ENCODE measurements at places on chromosomes 16 and 17.
A peak's percentile ranks its signal among the peaks of the same experiment; 100 is the strongest.

GRCh38 chr16:30458561-30459394, 13.1 kb upstream of the SEPHS2 start:
- DNase-seq: no peak

DNA sequence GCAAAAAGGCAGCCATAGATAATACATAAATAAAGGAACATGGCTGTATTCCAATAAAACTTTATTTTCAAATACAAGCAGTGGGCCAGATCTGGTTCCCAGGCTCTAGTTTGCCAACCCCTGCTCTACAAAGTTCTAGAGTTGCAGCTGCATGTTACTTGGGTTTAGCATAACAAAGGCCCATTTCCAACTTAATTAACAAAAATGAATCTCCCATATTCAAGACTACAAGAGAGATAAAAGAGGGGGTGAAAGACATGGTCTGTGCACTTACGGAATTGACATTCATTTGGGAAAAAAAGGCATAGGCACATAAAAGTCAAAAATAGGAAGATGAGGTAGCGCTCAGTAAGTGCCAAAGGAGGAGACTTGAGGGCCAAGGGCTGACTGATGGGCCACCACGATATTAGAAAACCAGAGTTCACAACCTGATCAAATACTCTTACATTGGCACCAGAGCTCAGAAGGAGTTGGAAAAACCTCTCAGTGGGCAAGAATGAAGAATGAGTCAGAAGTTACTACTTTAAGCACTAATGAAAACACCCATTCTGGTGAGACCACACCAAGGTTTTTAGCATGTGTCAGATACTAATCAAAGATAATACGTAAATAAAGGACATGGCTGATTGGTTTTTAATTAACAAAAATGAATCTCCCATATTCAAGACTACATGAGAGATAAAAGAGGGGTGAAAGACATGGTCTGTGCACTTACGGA, 164.0 kb downstream of the VPS53 start:
- no peak for DNase-seq

DNA sequence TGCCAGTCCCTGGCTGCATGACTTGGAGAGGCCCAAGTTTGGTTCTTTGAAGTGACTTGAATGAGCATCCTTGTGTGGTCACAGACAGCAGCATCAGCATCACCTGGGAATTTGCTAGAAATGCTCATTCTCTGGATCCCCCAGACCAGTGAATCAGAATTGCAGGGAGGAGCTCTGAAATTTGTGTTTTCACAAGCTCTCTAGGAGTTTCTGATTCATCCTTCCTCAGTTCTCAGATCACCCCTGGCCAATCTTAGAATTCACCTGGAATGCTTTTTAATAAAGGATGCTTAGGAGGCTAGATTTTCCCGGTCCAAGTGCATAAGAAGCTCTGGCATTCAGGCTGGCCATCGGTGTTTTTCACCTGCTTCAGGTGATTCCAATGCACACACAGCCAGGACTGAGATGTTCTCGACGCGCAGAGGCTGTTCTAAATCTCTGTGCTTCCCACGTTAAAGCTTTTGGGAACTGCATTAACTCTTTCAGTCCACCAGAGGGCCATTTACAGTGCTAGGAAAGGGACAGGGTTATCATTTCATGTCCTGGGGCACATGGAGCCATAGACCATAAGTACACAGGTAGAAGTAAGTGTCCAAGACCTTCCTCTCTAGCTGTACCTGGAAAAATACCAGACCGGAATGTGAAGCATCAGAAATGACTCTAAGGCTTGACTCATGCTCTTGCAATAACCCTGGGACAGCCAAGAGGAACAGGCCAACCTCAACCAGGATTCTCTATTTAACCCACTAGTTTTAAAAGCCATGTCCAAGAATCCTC, 85.7 kb upstream of the XYLT1 start:
- no peak for DNase-seq

GRCh38 chr17:39920218-39921210, 2.1 kb upstream of the GSDMB start:
- DNase-seq: no peak

- no peak for DNase-seq
These were observed 190.4 kb downstream of the ABCC12 start for GRCh38 chr16:47965439-47965838.

GRCh38 chr16:75341564-75342307, 90.3 kb upstream of the BCAR1 start:
- DNase-seq: no peak

- DNase-seq: no peak
These were observed 2.2 kb upstream of the ATXN1L start for GRCh38 chr16:71843572-71843971.

GRCh38 chr17:68460715-68461114, 3.4 kb upstream of the WIPI1 start:
- no peak for DNase-seq

GRCh38 chr16:17921357-17921978, 415.1 kb downstream of the NPIPA8 start:
- no peak for DNase-seq

GRCh38 chr17:2151358-2152033, 96.6 kb downstream of the HIC1 start:
- no peak for DNase-seq

DNA sequence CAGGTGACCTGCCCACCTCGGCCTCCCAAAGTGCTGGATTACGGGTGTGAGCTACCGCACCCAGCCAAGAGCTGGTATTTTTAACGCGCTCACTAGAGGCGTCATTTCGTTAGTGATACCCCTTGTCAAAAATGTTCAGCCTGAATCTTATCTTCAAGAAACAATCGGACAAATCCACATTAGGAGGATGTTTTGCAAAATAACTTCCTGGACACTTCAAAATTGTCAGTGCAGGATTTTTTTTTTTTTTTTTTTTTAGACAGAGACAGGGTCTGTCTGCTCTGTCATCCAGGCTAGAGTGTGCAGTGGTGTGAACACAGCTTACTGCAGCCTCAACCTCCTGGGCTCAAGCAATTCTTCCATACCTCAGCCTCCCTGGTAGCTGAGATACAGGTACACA, 63.0 kb downstream of the RMI2 start:
- no peak for DNase-seq

- peak; percentile 36 for DNase-seq
These were observed 45.9 kb upstream of the DOC2B start for GRCh38 chr17:227078-227945.

DNA sequence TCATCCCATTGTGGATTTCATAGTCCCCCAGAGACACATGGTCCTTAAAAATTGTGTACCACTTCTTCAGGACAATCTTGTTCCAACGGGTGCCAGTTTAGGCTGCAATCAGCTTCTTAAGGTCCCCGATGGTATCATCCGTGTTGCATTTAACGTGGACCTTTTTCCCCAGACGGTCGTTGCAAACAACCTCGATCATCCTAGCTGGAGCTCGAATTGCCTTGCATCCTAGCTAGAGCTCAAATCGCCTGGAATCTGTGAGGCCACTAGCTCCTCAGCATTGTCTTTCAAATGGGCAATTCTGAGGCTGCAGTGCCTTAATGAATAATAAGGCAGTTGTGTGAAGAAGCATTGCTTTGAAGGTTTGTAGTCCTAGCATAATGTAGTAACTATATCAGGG, 37.7 kb upstream of the RHBDL3 start:
- no peak for DNase-seq

DNA sequence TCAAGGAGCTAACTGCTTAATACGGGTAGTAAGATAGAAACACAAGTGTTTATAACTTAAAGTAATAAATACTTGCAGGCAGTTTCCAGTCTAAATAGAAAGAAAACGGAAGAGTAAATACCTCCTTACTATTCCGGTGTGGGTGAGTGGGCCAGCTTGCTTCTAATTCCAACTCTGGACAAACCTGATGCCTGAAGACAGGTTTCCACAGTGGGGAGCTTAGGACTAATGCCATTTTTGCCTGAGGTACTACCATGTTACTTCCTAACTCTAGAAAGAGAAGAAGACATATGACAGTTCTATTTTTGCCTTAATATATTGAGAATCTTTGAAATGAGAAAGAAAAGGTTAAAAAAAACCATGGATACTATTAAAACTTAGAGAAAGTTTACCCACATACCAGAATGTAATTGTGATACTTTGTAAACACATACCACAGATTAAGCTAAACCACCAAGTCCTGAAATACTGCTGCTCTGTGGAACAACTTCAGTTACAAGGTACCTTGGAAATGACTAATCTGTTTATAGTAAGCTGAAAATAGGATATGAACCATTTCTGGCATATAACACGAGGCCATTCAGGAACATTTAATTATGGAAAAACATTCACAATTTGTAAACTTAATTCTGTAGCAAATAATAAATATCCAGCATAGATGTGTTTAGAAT, 70.2 kb downstream of the ZZEF1 start:
- DNase-seq: no peak

DNA sequence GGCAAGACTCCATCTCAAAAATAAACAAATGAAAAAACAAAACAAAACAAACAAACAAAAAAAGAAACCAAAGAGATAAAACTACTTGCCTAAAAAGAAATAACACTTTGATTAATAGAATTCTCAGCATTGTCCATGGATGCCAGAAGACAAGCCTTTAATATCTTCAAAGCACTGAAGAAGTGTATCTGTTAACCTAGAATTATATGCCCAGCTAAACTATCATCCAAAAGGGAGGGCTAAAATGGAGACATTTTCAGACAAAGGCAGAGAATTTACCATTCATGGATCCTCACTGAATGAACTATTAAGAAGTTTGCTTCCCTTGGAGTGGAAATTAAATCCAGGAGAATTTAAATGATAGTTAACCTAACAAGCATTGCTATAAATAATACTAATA, 130.1 kb upstream of the SEC14L1 start:
- no peak for DNase-seq

DNA sequence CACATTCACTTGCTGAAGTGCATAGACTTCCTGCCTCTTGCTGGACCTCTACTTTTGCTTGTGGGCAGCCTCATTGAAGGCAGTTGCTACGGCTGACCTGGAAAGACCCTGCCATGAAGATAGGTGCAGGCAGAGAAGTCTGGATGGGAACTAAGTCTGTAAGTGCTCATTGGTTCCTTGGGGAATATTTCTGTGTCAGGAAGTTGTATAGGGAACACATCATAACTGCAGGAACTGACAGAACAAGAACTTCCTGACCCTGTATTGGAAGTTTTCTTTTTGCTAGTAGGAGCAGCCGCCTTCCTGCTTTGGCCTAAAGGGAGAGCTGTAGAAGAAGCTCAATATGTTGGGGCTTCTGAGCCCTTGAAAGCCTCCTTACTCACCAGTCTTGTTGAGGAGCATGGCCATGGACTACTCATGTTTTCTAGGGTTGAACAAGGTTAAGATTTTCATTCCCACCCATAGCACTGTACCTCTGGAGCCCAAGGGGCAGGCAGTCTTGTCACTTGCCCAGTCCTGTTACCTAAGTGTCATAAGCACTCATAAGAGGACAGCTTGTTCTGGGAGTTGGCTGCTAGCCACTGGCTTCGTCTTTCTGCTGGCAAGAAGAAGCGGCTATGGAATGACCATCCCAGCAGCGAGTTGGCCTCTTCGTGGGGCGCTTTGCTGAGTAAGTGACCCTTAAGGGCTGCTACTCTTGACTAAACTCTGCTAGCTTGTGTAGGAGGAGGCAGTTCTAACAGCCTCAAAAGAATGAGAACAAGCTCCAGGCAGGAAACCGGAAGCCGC, 7.2 kb downstream of the UBFD1 start:
- DNase-seq: no peak

DNA sequence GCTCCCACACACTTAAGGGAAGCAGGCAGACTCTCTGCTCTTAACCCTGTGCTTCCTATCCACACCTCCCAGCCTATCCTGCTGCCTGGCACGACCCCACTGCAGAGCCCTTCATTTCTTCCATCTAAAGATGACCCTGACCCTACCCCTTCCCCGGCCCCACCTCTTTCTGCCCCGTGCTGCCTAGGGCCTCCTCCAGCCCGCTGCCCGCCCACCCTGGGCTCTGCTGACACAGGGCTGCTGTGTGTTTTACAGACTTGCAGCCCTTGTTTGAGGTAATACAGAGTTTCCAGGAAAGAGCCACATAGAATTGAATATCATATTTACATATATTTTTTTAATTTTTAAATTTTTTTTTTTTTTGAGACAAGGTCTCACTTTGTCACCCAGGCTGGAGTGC, 42.0 kb downstream of the MEOX1 start:
- DNase-seq: no peak

- no peak for DNase-seq
These were observed 791 bp upstream of the C17orf75 start for GRCh38 chr17:32342603-32343325.

DNA sequence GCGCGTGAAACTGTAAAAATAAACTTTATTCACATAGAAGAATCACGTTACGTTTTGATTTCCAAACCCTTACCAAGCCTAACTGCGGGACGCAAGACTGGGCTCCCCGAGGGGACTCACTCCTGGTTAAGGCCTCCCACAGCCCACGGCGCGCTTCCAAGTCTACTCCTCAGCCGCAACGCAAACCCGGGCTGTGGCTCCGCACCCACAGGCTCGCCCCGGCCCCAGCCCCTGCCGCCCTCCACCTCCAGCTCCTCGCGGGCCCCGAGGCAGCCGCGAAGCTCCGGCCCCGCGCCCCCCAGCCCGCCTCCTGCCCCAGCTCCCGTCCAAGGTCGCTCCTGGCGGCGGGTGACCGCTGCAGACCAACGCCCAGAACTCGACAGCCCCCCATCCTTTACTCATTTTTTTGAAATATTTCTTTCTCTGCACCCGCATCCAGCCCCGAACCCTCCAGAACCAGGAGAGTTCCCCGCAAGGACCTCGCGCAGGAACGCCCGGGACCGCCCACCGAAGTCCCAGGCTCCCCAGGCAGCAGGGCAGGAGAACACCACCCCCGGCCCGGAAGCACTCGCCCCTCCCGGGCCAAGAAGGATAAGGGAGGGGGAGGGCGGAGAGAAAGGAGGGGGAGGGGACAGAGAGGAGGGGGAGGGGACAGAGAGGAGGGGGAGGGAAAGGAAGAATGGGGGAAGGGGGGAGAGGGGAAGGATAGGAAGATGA, 912 bp downstream of the USP22 start:
- peak; percentile 90 for DNase-seq

- DNase-seq: peak; percentile 53
These were observed 79.5 kb upstream of the DHX40 start for GRCh38 chr17:59485946-59486345.

- DNase-seq: no peak
These were observed 239.8 kb upstream of the SALL1 start for GRCh38 chr16:51390877-51391276.

DNA sequence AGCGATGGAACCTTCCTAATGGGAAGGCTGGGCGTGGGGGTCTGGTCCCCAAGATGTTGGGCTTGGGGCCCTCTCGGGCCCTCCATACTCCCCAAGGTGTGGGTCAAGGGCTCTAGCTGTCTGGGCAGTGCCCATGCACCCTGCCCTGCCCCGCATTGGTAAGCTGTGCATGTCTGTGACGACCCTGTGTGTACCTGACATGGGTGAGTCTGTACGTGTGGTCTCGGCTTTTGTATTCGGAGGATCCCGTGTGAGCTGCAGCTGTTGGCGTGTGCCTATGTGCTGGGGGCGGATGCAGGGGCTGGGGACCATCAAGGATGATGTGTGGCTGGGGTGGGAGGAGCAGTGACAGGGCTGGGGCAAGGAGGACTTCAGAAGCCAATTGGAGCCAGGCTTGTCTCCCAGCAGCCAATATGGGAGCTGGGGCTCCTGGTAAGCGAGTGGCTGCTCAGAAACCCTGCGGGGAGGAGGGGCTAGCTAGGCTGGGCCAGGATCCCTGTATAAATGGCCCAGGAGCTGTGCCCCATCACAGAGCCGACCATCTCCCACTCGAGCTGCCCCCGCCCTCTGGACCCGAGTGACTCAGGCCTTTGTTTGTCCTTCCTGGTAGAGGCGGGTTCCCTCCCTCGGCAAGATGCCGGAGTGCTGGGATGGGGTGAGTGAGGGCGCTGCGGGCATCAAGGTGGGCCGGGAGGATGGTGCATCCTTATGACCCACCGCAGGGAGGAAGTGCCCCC, at the start of gene NDRG4:
Gene NDRG4, plus strand, starts transcription at position 529 of the 737 bp plus-strand sequence. Its CDS starts 106 bp downstream, at position 635.
- peak; percentile 42 for DNase-seq
